ENCODE measurements at places on chromosomes 2 and 18. TPM values are rescaled to one million over a fixed set of nuclear protein-coding genes. Genes with fewer than 3 reads are reported as not detected.

The IL36B gene
- total RNA-seq: not detected

DNA sequence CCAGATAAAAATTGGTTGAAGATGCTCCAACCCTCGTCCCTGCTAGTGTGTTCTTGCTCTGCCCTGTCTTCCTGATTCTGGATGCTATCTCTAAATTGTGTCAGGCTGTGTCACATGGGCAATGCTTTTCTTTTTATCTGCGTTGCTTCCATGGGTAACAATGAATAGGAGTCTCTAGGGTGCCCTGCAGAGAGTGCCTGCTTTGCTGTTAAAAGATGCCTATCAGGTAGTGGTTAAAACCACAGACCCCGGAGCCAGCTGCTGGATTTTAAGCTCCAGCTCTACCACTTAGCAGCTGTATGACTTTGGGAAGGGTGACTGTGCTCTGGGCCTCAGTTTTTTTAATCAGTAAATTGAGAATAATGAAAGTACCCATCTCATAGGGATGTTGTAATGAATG lies 340.3 kb downstream of the PLCL1 start:
- DNase-seq: no peak

DNA sequence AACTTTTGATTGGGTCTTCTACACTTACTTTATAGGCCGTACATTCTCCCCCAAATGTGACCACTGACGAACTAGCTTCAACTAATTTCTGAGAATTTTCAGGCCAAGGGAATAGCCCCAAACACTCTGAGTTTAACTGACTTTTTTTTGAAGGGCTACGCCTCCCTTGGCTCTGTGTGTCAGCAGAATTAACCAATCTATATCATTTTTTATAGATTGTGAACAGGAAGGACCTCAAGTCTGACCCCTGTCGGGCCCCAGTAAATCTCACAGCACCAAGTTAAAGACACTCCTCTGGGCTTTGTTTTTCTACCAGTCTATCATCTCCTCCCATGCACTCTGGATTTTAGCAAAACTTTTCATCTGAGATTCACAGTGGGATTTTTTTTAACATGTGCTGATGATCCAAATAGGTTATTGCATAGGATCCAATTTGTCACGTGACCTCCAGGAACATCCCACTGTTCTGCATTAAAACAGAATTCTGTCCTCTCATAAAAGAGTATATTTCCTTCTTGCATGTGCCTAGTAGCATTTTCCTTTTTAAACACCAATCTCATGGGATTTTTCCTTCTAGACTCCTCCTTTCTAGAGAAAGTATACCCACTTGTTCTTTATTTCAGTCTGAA lies 307.1 kb downstream of the OSR1 start:
- no peak for DNase-seq

DNA sequence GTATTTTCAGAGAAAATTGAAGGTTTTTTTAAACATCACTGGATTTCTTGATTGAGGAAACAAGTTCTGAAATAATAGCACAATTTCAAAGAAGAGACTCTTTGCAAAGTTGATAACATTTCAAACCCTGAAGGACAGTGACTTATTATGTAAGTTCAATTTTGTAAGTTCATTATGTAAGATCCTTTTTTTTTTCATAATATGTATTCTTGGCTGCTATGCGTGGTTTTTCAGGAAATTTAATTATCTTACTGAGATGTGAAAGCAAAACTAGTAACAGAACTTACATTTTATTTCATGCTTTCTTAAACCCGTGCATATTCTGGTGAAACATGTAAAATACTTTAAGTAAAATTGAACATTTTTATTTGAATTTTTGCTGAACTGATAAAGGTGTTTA lies 65.4 kb downstream of the RIF1 start:
- no peak for DNase-seq

- no peak for DNase-seq
Observed at GRCh38 chr2:51722311-51722710, 690.4 kb upstream of the NRXN1 start.

GRCh38 chr2:54894467-54894866 lies 155.8 kb downstream of the RTN4 start:
- no peak for DNase-seq

DNA sequence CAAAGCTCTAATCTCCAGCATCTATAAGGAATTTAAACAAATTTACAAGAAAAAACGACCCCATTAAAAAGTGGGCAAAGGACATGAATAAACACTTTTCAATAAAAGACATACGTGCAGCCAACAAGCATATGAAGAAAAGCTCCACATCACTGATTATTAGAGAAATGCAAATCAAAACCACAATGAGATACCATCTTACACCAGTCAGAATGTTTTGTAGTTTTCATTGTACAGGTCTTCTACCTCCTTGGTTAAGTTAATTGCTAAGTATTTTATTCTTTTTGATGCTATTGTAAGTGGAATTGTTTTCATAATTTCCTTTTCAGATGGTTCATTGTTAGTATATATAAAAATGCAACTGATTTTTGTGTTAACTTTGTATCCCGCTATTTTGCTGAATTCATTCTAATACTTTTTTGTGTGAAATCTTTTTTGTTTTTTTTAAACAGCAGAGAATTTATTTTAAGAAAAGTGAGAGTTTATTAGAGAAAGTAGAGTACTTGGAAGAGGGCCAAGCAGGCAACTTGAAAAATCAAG lies 40.7 kb downstream of the SLC39A10 start:
- no peak for DNase-seq

The RNF125 gene
- total RNA-seq: 31.9 TPM

GRCh38 chr2:239567786-239568185 lies 167.0 kb upstream of the HDAC4 start:
- no peak for DNase-seq

The FANCL gene
- 28.2 TPM for total RNA-seq

GRCh38 chr2:80330527-80331450 lies 26.2 kb upstream of the LRRTM1 start:
- DNase-seq: no peak

- DNase-seq: no peak
Observed at GRCh38 chr2:231682603-231683291, 25.6 kb upstream of the PTMA start.

DNA sequence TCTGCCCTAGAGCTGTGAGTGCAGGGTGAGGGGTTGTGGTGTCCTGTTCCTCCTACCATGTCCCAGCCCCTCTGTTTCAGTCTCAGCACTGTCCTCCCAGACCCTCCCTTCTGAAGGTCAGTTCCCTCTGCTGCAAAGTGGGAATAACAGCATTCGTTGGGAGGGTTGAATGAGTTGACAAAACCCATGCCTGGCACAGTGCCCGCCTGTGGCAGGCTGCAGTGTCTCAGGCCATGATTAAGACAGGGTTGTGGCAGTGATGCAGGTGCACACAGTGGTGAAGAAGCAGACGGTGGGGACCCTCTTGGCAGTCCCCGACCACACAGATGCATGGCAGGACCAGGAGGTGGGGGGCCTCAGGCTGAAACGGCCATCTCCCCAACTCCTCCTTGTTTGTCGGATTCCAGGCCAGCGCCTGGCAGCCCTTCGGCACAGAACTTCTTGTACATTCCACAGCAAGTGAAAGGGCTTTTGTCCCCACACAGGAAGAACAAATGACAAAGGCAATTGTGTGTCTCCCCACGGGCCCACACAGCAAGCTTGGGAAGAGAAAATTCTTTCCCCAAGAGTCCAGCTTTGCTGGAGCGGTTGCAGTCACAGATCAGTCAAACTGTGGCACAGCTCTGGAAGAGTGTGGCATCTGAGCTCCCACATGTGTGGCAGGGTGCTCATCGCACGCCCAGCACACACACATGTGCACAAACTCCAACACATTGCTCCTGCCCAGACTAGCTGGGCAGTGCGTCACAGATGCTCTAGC lies 92.0 kb upstream of the MSH2 start:
- DNase-seq: no peak

The GPC1 gene
- 3.2 TPM for total RNA-seq

- DNase-seq: no peak
Observed at GRCh38 chr18:23824240-23824639, 135.0 kb downstream of the LAMA3 start.

DNA sequence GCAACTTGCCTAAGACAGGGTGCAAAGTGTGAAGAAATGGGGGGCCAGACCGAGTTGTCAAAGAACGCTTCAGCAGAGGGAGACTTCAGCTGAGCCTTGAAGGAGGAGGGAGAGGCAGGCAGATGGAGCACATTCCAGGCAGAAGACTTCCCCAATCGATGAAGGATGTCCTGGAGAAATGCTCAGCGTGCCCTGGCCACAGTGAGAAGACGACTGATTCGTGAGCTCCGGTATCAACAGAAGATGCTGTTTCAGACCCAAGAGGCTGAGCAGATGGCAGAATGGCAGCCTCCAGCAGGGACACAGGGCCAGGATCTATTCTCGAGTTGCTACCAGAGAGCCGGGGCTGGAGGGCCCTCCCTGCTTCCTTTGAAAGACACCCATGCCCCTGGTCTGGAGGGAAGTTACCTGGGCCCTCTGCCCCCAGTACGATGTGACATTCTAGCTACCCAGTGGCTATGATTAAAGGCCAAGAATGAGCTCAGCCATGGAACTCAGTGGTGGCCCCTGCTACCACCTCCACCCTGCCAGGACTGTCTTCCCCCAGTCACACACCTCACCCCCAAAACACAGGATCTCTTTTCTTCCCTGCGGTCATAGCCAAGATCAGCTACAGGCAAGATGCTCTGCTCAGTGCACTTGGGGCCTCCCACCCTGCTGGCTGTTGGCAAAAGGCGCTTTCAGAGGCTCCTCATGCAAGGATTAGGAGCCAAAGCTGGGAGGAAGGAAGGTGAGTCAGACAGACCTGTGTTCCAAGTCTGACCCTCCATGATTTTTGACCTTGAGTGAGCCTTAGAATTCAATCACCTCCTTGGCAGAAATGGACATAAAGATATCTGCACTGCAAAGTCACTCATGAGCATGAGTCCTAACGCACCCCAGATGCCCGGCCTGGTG lies 84.3 kb downstream of the TFCP2L1 start:
- DNase-seq: no peak

- DNase-seq: no peak
Observed at GRCh38 chr2:17858064-17858463, 20.4 kb upstream of the KCNS3 start.

The QPCT gene
- total RNA-seq: not detected

DNA sequence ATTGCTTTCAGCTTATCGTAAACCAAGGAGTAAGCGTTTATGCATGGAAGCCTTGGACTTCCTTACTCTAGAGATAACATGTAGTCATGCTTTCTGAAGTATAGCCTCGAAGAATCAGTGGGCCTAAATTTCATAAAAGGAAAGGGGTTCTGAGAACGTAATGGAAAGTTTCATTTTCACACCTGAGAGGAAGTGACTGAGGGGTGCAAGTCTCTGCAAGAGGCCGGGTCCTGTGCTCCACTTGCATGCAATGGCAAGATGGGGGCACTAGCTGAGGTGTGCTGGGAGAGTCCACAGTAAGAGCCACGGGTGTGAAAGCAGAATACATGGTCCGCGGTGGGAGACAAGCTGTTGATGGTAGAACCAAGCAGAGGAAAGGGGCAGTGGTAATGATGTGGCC lies 36.5 kb upstream of the C1D start:
- DNase-seq: no peak

The MOGAT1 gene
- total RNA-seq: not detected

The MPP4 gene
- not detected for total RNA-seq

The IL36G gene
- total RNA-seq: not detected

The UGT1A4 gene
- total RNA-seq: not detected

DNA sequence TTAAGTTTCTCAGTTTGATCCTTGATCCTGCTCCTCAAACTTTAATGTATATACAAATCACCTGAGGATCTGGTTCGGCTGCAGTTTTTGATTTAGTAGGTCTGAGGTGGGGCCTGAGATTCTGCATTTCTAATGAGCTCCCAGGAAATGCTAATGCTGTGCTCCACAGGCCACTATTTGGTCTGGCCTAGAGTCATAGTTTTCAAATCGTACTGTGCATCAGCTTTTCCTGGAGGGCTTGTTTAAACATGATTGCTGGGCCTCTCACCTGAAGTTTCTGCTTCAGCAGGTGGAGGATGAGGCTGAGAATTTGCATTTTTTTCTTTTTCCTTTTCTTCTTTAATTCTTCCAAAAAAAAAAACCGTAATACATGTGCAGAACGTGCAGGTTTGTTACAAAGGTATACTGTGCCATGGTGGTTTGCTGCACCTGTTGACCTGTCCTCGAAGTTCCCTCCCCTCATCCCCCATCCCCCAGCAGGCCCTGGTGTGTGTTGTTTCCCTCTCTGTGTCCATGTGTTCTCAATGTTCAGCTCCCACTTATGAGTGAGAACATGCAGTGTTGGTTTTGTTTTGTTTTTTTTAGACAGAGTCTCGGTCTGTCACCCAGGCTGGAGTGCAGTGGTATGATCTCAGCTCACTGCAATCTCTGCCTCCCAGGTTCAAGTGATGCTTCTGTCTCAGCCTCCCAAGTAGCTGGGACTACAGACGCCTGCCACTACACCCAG lies 42.2 kb upstream of the CD28 start:
- DNase-seq: no peak

GRCh38 chr2:151947813-151948165 lies 119.6 kb upstream of the ARL5A start:
- DNase-seq: no peak

DNA sequence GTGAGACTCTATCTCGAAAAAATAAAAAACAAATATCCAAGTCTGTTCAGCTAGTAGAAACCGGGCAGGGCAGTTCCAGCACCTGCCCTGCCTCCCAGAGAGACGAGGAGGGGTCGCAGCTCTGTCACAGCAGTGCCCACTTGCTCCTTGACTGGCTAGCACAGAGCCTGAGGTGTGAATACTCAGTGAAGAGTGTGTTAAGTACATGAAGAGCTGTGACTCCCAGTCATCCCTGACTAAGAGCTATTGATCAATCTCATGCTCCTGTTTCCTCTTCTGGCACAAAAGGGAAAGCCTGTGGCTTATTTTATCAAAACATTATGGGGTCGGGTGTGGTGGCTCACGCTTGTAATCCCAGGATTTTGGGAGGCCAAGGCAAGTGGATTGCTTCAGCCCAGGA lies 83.0 kb upstream of the FZD7 start:
- no peak for DNase-seq

GRCh38 chr2:21052044-21052443 lies 8.2 kb upstream of the APOB start:
- DNase-seq: no peak

The TMEM247 gene
- total RNA-seq: not detected

DNA sequence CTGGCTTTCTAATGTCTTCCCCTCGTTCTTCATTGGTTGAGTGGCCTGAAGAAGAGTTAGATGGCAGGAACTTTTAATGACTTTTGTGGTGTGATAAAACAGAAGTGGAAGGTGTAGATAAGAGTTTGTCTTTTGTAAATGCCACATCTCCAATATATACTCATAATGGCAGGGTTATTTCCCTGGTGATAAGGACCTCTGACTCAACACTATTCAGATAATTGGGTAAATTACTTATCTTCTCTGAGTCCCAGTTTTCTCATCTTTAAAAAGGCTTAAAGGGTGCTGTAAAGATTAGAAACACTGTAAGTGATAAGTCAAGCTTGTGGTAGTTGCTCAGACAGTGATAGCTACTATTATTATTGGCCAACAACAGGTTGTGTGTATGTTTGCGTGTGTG lies 9.5 kb downstream of the KLHL14 start:
- no peak for DNase-seq

DNA sequence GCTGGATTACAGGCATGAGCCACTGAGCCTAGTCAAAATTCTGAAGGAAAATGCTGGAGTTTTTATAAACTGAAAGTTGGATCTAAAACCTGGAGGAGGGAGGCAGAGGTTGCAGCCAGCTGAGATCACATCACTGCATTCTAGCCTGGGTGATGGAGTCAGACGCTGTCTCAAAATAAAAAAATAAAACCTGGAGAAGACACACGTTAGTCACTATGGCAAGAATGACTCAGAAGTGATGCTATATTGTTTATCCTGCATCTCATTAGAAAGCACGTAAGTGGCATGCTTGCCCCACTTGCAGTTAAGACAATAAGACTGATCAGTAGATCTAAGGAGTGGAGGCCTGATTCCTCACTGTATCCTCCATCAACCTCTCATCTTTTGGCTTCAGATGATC lies 106.6 kb upstream of the STON1 start:
- DNase-seq: no peak

The SP3 gene
- 105 TPM for total RNA-seq
